ENCODE measurements at places on chromosomes 2 and 18.

- no peak for DNase-seq
Measured at GRCh38 chr2:151157000-151157735, 104.5 kb downstream of the RBM43 start.

DNA sequence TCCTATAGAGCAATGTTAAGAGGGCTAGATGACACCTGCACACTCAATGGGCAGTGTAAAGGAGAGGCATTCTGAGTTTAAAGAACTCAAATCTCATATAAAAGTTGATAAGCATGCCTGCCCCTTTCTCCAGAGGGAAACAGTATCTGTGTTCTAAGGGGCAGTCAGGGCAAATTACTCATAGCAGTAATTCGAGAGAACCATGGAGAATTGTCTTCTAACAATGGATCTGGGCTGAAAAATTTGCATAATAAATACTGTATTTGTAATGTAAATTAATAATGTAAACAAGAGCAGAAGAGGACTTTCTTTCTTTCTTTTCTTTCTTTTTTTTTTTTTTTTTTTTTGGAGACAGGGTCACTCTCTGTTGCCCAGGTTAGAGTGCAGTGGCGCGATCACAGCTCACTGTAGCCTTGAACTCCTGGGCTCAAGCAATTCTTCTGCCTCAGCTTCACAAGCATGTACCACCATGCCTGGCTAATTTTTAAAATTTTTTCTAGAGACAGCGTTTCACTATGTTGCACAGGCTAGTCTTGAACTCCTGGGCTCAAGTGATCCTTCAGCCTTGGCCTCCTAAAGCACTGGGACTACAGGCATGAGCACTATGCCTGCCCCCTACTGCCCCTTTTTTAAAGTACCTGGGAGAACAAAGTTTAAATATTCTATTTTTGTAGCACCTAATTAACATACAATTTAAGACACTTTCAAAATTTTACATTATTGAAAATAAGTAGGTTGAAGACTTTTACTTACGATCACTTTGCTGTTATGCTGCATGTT, 70.6 kb downstream of the OTX1 start:
- no peak for DNase-seq

- DNase-seq, result no peak
Measured at GRCh38 chr18:36464126-36464651, 166.7 kb downstream of the FHOD3 start.

DNA sequence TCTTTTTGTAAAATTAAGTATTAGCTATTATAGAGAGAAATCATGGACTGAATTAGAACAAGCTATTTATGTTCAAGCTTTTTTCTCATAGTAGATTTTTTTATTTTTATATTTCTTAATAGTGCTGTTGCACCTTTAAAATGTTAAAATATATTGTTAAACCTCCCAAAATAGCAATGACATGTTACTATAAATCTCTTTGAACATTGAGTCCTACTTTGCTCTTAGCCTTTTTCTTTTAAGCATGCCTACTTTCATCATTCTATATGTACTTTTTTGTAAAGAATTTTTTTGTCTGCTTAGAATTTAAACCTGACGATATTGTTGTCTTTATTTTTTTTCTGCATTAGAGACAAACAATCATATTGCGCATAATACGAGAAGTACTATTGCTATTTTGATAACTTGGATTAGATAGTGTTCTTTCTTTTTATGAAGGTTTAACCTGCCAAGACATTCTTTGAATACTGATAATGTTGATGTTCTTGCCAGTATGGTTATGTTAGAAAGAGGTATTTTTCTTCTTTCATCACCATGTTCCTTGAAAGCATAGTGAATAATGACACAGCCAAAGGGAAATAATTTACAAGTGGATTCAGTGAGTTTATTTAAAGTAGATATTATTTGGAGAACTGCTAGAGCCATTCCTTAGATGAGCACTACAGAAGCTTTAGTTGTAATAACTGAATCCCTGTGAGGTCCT, 40.6 kb downstream of the PMS1 start:
- no peak for DNase-seq

GRCh38 chr2:48287976-48288375, 242.0 kb upstream of the STON1 start:
- DNase-seq, result no peak

DNA sequence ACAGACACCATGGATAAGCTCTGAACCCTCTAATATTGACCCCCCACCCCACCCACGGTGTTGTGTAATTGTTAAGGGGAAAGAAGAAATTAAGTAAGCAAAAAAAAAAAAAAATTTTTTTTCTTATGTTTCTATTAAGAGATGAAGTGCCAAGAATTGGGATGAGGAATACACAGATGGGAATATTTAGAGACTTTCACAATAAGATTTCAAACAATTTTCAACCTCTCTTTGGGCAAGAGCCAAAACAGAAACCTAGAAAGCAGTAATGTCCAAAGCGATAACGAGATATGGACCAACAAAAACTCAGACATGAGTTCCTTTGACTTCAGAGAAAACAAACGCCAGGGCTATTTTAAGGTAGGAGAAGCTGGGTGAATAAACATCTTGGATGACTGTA, 14.4 kb downstream of the PIEZO2 start:
- no peak for DNase-seq

DNA sequence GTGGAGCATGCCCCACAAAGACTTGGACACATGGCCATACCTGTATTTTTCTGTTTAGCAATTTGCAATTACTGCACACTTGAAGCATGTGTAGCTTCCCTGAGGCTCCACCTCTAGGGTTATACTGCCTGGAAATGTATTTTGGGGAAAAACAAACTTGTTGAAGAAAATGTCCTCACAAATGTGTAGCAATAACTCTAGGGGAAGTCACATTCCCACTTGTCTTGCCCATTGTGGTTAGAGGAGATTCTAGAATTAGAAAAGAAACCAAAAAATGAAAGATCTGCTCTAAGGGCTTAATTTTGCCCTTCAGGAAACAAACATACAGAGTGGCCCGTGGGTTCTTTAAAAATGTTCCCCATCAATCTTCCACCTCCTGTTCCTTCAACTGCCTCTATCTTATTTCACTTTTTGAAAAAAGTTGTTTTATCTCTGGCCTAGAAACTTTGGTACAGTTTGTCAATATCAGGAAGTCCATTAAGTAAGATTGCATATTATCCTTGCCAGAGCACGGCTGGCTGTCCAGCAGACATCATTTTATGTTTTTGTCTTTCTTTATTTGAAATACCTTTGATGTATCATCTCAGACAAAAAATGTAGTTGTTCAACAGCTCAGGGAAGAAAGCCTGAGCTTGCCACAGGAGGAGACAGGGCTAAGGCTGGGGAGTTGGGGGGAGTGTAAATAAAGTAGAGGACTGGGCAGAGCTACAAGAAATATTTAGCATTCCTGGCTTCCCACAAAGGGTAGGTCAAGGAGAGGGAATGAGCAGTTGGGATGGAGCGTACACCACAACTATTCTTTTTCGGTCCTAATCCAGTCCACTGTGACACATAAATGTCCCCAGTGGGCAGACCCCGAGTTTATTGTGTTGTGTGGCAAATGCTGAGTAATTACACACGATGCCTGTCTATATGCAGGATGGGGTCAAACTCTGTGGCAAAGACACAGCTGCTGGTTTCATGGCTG, 96.8 kb upstream of the CDC42EP3 start:
- no peak for DNase-seq

DNA sequence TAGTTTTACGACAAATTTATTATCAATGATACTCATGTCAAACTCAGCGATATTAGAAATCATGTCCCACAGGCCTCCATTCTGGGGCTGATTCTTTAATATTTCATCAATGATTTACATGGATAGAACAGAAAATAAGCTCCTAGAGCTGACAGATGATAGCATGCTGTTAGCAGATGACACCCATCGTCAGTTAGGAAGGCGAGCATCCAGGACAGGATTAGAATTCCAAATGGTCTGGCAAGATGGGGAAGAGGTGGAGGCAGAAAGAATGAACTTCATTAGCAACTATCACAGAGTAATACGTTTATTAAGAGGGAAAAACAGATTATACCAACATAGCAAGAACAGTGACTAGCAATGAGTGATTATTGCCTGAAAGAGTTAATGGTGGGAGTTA, 46.2 kb upstream of the ACVR1 start:
- no peak for DNase-seq

- DNase-seq, result no peak
Measured at GRCh38 chr2:169002161-169002738, 28.9 kb downstream of the ABCB11 start.

Measured in NCI-H524 treated with DMSO at 0.1 percent for 48 hours (cell line).